ENCODE measurements at places on chromosomes 4 and X.

GRCh38 chr4:71711044-71711984, 72.6 kb downstream of the GC start:
- no peak for DNase-seq

- no peak for DNase-seq
Measured at GRCh38 chr4:175536852-175537453, 275.1 kb downstream of the GPM6A start.

DNA sequence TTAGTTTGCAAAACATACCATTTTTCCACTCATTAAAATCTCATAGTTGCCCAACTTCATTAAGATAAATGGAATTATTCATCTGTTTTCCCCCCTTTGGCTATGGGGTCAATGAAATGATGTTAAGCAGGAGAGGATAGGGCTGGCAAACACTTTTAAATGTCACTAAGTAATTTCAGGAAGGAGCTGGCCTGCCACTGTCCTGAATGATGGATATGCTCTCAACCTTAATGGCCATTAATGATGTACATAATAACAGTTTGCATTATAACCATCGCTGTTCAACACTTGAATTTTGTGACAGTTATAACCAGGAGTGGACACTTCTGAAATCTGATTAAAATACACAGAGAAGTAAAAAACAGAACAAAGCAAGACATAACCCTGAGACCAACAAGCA, 77.2 kb downstream of the C4orf51 start:
- no peak for DNase-seq

- no peak for DNase-seq
Measured at GRCh38 chrX:1528186-1528883, 8.7 kb downstream of the P2RY8 start.

- no peak for DNase-seq
Measured at GRCh38 chr4:66330125-66330524, 659.8 kb upstream of the EPHA5 start.

Data from stimulated activated CD4-positive, alpha-beta T cell treated with anti-CD3 and anti-CD28 coated beads, Interleukin-1b, Interleukin-23, amount 100 ng/mL, for 1 hour (primary cell).